ENCODE measurements at places on chromosomes 1 and 21.
A peak's percentile ranks its signal among the peaks of the same experiment; 100 is the strongest.

DNA sequence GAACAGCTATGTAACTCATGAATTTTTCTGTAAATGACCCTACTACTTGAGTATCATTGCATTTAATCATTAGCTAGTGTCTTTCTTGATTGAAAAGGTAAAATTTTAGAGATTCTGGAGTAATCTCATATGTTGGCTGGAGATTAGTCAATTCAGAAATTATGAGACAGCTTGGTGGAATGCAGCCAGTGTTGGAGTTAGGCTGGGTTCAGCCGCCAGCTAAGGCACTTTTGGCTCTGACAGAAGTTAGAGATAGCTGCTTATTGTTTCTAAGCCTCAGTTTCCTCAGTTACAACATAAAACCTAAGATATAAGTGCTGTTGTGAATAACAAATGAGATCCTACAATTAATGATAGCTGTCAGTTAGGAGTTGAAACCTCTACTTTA is 49.4 kb downstream of the TBCE start:
- no peak for DNase-seq

DNA sequence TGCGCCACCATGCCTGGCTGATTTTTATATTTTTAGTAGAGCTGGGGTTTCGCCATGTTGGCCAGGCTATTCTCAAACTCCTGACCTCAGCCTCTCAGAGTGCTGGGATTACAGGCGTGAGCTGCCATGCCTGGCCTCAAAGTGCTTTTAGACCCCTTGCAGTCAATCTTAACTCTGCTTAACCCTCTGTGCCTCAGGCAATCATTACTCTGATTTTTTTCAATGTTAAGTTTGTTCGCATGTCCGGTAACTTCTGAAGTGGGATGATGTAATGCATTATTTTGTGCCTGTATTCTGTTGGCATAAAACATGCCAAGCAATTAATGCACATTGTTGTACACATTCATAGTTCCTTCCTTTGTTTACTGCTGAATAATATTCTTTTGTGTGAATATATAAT is 18.6 kb downstream of the SMG7 start:
- DNase-seq: no peak

DNA sequence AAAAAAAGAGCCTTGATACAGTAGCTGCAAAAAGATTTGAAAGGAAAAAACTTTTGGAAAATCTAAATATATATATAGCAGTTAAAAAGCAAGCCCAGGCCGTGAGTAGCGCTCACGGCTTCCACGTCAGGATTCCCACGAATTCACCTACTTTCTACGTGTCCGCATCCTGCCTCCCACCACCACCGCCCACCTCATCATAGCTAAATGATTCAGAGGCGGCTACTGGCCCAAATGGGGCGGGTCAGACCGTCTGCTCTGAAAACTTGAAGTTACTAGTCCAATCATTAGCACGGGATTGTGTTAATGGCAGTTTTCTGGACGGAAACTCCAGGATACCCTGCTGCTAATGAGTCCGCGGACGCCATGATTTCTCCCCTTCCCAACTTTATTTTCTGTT is 1.3 kb upstream of the CCSAP start:
- DNase-seq: no peak

DNA sequence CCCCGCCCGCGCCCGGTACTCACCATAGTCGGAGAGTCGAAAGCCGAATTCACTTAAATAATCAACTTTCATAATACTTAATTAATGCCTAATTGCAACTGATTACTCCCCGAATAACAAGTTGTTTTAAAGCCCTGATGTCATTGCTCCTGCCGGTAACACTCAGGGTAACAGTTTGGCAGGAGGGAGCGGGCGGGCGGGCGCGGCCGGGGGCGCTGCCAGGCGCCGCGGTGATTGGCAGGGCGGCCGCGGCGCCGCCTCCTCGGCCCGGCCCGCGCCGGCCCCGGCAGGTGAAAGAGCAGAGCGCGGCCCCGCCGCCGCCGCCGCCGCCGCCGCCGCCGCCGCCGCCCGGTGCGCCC is 102.2 kb downstream of the CASZ1 start:
- peak; percentile 81 for DNase-seq

GRCh38 chr1:236338096-236338495 is 56.0 kb upstream of the EDARADD start:
- no peak for DNase-seq

DNA sequence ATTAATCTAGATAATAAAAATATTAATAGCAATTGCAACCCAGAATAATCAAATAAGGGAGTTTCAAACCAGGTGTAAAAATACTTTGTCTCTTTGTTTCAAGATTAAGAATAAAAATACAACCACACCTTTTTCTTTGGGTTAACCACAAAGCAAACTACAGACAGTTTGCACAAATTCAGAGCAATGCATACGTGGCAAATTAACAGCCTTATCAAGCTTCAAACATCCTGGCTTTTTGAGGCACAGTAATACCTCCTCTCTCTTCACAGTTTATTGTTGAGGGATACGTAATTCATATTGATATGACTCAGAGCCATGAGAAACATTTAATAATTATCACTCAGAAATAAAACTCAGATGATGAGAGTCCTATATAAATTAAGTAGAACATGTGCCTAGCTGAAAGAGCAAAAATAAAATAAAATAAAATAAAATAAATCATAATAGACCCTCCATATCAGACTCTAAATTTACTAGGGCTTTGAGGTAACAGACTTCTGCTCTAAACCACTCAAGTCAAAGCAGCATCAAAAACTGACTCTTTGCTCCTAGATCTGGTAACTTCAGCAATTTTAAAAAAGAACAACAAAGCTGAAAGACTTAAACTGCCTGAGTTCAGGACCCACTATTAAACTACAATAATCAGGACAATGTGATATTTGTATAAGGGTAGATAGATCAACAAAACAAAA is 11.4 kb downstream of the EDEM3 start:
- DNase-seq: no peak

GRCh38 chr1:7703321-7704213 is 67.5 kb upstream of the VAMP3 start:
- DNase-seq: peak; percentile 46

- peak; percentile 7 for DNase-seq
Measured at GRCh38 chr1:159889821-159890252, 10.1 kb downstream of the CFAP45 start.

- peak; percentile 75 for DNase-seq
Measured at GRCh38 chr1:154567386-154568156, at the start of gene CHRNB2. Gene CHRNB2 (plus strand): TSS chr1:154567778. CDS start chr1:154568045, 267 bp downstream.

GRCh38 chr1:147241934-147242448 is 493 bp upstream of the CHD1L start:
- DNase-seq: no peak
